Activated T-helper 1 cell treated with Interleukin-2 at 50 U/mL for 16 hours (primary cell): ENCODE measurements at places on chromosomes 12 and 14.

- no peak for DNase-seq
These were observed 25.0 kb upstream of the BDKRB1 start for GRCh38 chr14:96231056-96231455.

- DNase-seq, result no peak
These were observed 58.2 kb downstream of the GALNT9 start for GRCh38 chr12:132270969-132271754.

GRCh38 chr12:40730281-40730680, 38.0 kb downstream of the CNTN1 start:
- DNase-seq, result no peak

- DNase-seq, result no peak
These were observed 2.0 kb upstream of the CD4 start for GRCh38 chr12:6787309-6787708.

DNA sequence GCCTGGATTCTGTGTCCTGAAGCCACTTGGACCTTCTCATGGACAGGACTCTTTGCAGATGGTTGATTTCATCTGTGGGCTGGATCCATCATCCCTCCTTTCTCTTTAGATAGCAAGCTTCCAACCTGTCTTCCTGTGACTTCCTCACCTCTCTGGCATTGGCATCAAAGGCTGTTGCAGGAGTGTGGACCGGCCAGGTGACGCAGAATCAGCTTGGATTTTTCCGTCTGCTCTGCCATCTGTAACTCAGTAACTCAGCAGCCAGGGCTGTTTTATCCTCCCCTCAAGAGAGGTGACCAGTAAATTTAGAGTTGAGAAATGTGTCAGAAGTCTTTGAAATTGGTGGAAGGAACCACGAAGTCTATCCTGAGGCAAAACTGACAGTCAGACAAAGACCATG, 701.7 kb upstream of the TMEM132C start:
- no peak for DNase-seq

GRCh38 chr12:43861840-43862150, 25.9 kb downstream of the TMEM117 start:
- no peak for DNase-seq

GRCh38 chr14:28764257-28765160, 2.1 kb upstream of the FOXG1 start:
- DNase-seq, result no peak

GRCh38 chr12:40229690-40230651, 5.2 kb downstream of the LRRK2 start:
- no peak for DNase-seq

- DNase-seq, result no peak
These were observed 40.2 kb downstream of the PAH start for GRCh38 chr12:102876883-102877282.

DNA sequence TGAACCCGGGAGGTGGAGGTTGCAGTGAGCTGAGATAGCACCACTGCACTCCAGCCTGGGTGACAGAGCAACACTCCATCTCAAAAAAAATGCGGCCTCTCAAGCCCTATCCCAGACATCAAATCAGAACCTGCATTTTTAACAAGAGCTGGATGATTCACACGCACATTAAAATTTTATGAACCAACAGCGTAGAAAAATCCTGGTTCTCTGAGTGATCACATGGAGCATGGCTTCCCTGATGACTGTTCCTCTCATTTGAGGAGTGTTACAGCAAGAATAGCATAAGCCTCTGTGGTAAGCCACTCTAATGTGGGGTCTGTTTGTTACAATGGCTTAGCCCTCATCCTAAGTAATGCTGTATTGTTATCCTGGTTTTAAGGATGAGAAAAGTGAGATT, 163.6 kb downstream of the BRMS1L start:
- DNase-seq, result no peak

DNA sequence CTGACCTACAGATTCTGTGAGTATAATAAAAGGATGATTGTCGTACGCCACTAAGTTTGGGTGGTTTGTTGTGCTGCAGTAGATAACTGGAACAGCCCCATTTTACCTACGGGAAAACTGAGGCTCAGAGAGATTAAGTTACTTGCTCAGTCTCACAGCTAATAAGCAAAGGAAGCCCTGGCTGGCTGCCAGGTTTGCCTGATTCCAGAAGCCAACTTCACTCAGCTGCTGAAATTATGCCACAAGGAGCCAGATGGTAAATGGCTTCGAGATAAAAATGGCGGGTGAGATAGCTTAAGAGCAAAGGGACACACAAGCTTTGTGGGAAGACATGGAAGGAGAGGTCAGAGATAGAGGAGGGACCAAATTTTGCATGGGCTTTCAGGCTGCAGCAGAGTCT, 191.5 kb upstream of the NOS1 start:
- DNase-seq, result no peak

DNA sequence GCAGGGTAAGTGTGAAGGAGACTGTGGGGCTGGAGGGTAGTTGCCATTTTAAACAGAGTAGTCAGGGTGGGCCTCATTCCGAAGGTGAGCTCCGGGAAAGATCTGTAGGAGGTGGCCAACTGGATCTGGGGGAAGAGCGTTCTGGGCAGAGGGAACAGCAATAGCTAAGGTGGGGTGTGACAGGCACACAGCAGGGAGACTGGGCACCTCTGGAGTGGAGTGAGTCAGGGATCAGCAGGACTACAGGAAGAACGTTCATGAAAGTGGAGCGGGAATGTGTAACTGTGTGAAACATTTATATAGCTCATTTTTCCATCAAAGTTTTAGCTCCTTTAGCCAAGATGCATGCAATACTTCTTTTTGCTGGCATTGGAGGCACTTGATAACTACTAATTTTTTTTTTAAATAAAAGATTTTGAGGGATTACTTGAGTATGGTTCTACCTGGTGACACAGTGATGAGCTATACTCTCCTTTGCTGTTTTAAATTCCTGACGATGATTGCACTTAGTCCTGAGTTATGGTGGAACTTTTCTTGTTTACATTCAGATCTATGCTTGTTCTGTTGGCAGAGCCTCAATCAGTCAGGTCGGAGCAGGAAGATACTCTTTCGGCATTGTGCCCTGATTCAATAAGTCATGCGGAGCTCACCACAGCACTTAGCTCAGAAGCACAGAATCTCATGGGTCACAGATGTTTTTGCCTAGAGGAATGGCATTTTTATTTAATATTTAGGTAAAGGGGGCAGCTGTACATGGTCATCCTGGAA, 106.4 kb downstream of the WIF1 start:
- no peak for DNase-seq

DNA sequence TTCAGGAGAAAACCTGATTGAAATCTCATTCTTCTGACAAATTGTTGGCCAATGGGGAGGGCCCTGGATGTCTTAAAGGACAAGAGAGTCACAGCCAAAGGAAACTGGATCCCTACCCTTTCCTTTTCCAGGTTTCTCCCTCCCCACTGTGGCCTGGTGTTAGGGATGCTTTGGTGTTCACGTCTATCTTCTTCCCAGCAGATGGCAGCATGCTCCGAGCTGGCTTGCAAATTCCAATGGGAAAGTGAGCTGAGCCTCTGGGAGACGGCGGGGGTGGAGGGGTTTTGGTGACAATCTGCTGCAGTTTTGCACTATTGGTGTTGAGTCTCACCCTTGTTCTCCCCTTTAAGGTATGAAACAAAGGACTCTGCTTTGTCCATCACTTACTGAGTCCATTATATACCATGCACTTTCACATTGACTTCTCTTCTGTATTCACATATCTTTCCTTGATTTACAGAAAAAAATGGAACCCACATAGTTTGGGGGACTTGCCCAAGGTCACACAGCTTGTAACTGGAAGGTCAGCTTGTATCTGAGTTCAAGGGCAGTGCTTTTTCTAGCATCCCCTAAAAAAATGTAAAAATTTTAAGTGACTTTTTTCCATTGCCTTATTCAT, 39.3 kb downstream of the CCDC177 start:
- no peak for DNase-seq

- DNase-seq, result no peak
These were observed 22.5 kb upstream of the BICD1 start for GRCh38 chr12:32084017-32084688.

DNA sequence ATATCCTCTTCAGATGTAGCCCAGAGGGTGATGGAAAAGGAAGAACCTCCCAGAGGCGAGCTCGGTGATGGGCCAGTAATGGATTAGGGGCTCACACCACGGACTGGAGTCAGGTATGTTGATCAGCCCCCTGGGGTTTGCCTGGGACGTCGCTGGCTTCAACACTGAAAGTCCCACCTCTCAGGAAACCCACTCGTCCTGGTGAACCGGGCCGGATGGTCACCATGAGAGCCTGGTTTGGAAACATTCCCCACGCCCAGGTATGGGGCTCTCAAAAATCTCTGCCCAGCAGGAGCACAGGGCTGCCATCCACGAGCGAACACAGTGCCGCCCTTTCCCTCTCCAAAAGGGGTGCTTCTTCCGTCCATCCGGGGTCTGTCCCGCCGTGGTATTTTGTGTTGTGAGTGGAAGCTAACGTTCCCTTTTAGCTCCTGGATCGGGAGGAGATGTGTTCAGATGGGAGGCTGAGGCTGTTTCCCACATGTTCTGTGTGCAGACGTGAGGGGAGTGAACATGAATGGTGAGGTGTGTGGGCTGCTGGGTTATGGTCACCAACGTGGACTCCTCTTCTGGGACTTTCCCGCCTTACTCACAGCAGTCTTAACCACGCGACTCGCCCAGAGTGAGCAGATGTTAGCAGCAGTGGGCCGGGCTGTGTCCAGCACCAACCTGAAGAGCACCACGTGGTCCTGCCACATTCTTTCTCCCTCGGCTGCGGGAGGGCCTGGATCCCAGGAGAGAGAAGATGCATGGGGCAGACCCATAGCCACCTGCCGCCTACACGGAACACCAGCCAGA, 139.2 kb downstream of the KIF26A start:
- DNase-seq, result no peak

DNA sequence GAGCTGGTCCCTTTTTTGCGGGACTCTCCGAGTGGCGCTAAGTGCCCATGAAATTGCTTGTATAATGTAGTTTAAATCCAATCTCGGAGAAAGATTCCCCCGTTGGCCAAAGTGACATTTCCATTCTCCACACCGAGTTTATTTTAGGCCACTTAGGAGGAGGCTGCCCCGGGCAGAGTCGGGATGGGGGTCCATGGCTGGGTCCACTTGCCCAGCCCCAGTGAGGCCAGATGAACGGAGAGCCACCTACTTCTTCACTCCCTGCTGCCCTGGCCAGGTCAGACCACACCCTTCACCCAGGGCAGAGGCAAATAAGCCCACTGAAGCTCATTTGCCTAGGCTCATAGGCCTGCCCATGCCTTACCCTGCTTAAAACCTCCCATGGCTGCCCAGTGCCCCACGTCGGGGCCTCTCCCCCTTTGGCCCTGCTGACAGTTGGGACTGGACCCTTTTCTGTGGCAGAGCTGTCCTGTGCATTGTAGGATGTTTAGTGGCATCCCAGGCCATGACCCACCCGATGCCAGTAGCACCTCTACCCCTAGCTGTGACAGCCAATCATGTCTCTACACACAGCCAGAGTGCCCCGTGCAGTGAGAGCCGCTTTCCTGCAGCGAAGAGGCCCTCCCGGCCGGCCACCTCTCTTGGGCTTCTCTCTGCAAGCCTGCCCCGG, 51.3 kb downstream of the FAM222A start:
- DNase-seq, result no peak

DNA sequence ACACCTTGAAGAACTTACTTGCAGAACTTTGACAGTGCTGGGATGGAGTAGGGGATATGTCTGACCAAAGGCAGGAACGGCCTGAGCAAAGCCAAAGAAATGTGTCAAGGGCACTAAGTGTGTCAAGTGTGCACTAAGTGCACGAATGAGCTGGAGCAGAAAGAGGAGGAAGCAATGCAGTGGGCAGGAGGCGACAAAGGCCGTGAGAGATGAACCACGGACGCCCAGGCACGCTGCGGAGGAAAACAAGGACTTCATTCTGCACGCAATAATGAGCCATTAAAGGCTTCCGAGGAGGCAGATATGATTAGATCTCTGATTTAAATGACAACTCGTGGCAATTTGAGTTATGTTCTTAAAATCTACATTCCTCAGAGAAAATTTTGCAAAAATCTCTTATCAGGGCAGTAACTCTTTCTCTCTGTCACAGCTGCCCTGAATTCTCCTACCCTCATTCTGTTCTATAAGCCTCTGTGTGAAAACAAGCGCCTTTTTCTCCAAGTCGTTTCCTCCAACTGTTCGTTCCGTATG, 25.3 kb downstream of the GRIN2B start:
- DNase-seq, result no peak

DNA sequence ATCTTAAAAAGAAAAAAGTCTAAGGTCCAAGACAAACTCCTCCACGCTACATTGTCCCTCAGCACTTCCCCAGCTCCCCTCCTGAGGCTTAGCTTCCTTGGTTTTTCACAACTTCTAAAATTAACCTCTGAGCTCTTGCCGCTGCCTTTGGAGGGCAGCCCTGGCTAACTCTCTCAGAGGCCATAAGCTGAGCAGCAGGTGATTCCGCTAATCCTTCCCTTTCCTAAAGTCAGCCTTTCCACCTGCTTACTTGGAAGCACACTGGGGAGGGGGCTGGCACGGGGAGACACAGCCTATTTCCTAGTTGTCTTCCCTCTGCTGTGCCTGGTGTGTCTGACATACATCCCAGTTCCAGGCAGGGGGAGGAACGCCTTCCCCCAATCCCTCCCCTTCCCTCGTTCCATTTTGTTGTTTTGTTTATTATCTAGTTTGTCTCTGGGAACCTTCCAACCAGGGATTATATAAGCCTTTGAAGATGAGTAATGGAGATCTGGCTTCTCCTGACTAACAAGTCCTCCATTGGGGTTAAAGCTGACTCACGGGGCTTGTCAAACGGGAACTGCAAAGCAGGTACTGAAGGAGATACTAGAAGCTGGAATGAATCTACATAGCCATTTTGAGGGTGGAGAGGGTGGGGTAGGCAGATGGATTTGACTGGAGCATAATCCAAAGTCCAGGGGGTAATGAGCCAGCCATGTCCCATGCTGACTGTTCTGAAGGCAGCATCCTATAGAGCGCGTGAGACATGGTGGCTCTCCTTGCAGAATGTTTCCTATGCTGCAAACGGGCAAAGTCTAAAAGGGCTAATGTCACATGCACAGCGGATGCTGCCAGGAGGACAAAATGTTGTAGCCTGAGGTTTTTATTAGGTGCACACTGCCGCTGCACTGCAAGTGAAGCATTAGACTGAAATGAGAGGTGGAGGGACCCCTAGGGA, 230.8 kb downstream of the FOXN3 start:
- no peak for DNase-seq

DNA sequence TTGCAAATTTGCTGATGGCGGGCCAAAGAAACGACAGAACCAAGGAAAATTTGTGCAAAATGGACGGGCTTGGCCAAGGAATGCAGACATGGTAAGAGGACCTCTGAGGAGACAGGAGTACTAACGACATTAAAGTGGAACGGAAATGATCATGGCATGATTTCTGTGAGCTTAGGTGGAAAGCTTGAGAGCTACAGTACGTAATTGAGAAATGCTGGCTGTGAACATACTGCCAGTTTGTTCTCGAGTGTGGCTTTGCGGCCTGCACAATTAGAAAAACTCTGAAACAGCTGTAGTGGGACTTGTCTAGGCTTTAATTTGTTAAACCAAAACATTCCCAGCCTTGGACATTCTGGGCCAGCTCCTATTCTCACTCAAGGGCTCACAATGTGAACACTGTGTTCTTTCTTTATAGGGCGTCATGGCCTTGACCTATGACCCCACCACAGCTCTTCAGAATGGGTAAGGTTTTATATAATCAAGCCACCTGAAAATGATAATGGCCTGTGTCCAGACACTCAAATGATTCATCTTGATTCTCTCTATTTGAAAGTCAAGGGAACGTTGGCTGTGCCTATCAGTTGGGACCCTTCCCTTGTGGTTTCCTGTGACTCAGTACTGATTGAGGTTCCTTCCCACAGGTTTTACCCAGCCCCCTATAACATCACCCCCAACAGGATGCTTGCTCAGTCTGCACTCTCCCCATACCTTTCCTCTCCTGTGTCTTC, 48.5 kb downstream of the BAZ2A start:
- DNase-seq, result no peak
